ENCODE measurements at places on chromosomes 1 and 21.
A peak's percentile ranks its signal among the peaks of the same experiment; 100 is the strongest.

DNA sequence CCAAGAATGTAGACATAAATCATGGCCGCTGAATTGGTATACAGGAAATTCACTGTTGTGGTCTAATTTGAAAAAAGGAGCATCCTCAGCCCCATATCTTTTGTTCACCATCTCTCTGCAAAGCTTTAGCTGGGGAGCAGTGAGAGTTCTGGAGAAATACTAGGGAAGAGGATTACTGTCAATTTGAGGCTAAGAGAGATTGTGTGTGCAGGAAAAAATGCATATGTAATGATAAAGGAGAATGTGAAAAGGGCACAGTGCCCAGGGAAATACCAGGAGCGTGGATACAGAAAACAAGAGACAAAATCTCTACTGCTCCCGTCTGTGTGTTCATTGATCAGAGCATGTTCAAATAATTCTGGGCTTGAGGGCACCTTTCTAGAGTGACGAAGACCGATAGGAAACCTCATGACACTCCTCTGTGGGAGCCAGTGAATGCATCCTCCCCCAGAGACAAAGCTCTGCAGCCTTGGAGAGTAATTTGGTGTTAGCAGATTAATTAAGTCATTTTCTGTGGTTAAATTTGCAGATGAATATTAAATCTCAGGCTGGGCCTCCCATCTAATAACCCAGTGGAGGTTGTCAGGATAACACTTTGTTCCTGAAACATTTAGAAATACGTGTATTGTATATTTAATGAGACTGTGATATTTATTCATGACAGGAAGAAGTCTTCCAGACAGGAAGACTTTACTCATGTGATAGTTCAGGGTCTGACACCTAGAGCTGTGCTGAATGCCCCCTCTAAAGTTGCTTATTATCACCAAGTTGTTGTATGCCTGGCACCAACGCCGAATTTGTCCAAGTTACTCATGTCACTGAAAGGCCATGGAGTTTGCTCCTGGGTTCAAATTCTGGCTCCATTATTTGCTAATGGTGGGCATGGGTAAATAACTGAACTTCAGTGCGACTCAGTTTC, 287.3 kb upstream of the SGIP1 start:
- DNase-seq: no peak

GRCh38 chr1:17831597-17831996, 76.5 kb downstream of the ACTL8 start:
- no peak for DNase-seq

- no peak for DNase-seq
These were observed 64.7 kb downstream of the SLC35A3 start for GRCh38 chr1:100034470-100034869.

DNA sequence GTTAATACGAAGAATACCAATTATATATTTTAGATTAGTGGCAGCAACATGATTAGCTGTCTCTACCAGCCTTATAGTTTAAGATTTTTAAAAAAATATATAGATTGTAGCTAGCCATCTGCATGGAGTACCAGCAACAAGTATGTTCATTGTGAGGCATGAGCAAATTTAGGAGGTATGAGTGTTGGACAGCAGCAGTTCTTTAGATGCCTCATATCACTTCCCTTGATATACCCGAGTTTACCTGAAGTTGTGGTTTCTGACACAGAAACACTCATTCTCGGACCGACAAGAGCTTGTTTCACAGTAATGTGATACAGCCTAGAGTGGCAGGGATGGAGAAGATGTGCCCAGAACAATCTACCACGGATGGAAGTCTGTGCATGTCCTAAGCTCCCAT, 69.1 kb downstream of the RGS18 start:
- DNase-seq: no peak

GRCh38 chr1:119873135-119874015, 22.9 kb downstream of the ADAM30 start:
- DNase-seq: no peak

DNA sequence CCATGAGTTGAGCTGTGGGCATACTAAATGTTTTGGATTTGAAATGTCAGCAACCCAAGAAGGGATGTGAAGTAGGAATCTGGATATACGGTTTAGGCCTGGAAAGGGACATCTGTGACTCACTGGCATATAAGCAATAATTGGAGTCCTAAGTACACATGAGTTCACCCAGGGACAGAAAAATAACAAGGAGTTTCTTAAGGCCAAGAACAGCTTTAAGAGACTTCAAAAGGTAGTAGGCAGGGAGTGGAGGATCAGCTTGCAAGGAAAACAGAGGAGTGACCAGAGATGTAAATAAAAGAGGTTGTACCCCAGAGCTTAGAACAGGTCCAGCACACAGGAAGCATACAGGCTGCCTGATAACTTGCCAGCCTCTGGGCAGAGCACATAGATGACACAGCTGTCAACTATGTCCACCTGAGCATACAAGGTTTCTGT, 28.1 kb downstream of the TMEM50B start:
- no peak for DNase-seq

- DNase-seq: no peak
These were observed 22.6 kb downstream of the RCAN1 start for GRCh38 chr21:34592120-34592955.

DNA sequence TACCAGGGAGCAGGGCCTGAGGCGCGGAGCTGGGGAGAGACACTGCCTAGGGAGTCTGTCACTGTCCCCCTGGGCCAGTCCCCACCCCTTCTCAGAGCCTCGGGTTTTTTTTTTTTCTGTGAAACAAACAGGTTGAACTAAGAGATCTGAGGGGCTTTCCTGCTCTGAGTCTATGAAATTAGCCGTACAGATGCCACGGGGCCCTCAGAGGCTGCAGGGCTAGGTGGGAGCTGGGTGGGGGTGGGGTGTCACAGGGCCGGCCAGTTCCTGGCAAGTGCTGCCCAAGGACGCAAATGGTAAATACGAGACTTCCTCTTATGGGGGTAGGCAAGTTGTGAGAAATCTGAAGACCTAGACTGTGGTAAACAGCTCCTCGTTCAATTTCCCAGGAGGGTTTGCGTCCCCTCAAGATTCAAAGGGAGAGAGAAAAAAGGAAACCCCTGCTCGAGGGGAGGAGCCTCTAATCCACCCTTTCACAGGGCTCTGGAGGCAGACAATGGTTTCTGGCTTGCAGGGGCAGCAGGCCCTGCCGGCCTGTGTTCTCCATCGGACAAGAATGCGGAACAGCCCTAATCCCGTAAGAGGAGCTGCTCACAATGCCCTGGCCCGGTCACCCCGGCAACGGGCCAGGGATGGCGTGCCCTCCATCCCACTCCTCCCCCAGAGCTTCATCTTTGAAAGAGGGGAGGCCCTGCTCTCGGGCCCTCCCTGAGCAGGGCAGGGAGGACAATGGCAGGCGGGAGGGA, 7.8 kb downstream of the NUAK2 start:
- peak; percentile 22 for DNase-seq

DNA sequence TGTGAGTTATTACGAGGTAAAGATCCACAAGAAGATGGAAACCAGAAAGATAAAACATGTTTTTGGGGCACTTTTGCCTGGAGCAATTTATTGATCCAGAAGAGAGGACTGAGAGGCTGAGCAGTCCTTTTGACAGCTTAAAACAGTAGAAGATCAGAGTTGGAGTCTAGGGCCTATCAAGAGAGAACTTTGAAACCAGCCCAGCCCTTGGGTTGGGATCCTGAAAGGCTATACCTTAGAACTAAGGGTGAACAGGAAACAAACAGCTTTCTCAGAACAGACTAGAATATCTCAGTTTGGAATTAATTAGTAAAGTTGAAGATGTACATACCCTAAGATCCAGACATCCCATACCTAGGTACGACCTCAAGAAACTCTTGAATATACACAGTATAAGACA, 89.6 kb downstream of the ZZZ3 start:
- no peak for DNase-seq

- no peak for DNase-seq
These were observed 14.3 kb upstream of the WDTC1 start for GRCh38 chr1:27220096-27220495.

- DNase-seq: no peak
These were observed 851.2 kb upstream of the ADAMTS5 start for GRCh38 chr21:27817902-27818623.

GRCh38 chr1:202349206-202349928, 868 bp downstream of the PPP1R12B start:
- no peak for DNase-seq

DNA sequence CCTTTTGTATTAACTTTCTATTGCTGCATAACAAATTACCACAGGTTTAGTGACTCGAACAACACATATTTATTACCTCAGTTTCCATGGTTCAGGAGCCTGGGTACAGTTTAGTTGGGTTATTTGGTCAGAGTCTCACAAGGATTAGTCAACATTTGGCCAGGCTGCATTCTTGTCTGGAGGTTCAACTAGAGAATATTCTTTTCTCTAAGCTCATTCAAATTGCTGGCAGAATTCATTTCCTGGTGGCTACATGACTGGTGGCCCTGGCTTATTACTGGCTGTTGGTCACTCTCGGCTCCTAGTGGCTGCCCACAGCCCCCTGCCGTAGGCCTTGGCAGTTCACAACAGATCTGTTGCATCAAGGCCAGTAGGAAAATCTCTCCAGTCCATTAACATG, 81.1 kb upstream of the ADAR start:
- DNase-seq: no peak

GRCh38 chr1:247548769-247549182, at the start of gene GCSAML:
Gene GCSAML (plus strand): TSS chr1:247549134. CDS start chr1:247549192, 58 bp downstream.
- DNase-seq: no peak

- no peak for DNase-seq
These were observed 351.8 kb upstream of the FMN2 start for GRCh38 chr1:239739919-239740318.

- no peak for DNase-seq
These were observed 970.6 kb downstream of the NCAM2 start for GRCh38 chr21:21968810-21969209.

- no peak for DNase-seq
These were observed 20.9 kb downstream of the DPH5 start for GRCh38 chr1:101004670-101005069.

GRCh38 chr1:85406887-85407533, 57.9 kb downstream of the DDAH1 start:
- no peak for DNase-seq

- DNase-seq: no peak
These were observed 76.0 kb downstream of the NRIP1 start for GRCh38 chr21:14988760-14989159.

DNA sequence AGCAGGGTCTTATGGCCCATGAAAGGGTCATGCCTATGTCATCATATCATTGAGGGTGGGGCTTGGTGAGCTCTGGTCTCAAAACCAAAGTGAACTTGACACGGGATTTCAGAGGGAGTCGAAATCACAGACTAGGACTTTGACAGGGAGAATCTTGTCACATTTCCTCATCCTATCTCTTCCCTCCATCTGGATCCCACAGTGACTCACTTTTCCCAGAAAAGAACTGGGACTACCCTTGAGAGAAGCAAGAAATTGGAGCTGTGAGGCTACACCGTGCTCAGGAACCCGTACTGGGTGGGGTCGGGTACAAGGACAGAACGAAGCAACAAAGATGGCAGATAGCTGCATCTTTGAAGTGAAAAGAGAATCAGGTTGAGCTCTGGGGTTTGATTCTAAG, 69.5 kb downstream of the ZSCAN20 start:
- DNase-seq: no peak

- no peak for DNase-seq
These were observed 22.0 kb downstream of the SERINC2 start for GRCh38 chr1:31434979-31435378.

GRCh38 chr21:15061279-15061678, 3.5 kb downstream of the NRIP1 start:
- no peak for DNase-seq

- DNase-seq: no peak
These were observed 55.1 kb downstream of the OVGP1 start for GRCh38 chr1:111372336-111372965.

DNA sequence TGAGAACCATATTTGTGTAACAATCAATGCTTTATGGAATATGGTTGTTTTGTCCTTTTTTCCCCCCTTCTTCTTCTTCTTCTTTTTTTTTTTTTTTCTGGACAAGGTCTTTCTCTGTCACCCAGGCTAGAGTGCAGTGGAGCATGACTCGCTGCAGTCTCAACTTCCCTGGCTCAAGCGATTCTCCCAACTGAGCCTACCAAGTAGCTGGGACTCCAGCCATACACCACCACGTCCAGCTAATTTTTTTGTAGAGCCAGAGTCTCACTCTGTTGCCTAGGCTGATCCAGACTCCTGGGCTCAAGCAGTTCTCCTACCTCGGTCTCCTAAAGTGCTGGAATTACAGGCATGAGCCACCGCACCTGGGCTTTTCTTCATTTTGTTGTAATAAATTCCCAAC, 86.7 kb downstream of the FMN2 start:
- DNase-seq: no peak

DNA sequence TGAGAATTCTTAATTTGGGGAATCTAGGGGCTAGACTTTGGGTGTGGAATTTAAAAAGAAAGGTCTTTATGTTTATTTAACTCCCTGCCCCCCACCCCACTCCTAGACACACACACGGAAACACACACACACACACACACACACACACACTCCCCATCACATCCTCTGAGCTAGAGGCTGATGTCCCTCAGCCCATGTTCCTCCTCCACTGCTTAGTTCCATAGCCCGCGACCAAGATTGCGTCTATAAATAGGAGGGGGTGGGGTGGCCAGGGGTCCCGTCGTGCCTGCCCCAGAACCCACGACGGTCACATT, 655 bp upstream of the KIRREL1 start:
- no peak for DNase-seq

DNA sequence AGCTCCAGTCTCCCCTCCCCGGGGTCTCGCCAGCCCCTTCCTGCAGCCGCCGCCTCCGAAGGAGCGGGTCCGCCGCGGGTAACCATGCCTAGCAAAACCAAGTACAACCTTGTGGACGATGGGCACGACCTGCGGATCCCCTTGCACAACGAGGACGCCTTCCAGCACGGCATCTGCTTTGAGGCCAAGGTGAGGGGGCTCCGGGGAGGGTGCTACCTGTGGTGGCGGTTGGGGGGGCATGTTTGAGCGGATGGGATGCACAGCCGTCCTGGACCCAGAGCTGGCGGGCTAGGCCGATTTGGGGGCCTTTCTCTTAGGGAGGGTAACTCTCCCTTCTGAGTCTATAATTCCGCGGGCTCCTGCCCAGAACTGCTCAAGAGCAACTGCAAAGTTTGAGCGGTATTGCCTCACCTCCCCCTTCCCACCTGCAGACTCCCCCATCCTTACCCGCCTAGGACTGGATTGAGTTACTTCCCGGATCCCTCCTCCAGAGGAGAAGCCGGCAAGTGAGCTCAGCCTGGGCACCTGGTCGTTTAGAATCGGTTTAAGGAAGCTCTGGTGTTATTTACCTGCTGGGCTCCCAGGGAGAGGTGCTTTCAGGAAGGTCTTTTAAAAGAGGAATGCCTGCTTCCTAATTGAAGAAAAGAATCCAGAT, 730 bp downstream of the NOS1AP start:
- no peak for DNase-seq

Data from stimulated activated CD4-positive, alpha-beta T cell treated with anti-CD3 and anti-CD28 coated beads, Interleukin-1b, Interleukin-23, amount 100 ng/mL, for 4 hours (primary cell).